Stimulated activated CD4-positive, alpha-beta T cell treated with anti-CD3 and anti-CD28 coated beads, Interleukin-1b, Interleukin-23, amount 100 ng/mL, for 4 hours (primary cell): ENCODE measurements at places on chromosomes 3 and 15.

GRCh38 chr15:23648920-23649515 lies 1.4 kb upstream of the MAGEL2 start:
- DNase-seq: peak; percentile 6

DNA sequence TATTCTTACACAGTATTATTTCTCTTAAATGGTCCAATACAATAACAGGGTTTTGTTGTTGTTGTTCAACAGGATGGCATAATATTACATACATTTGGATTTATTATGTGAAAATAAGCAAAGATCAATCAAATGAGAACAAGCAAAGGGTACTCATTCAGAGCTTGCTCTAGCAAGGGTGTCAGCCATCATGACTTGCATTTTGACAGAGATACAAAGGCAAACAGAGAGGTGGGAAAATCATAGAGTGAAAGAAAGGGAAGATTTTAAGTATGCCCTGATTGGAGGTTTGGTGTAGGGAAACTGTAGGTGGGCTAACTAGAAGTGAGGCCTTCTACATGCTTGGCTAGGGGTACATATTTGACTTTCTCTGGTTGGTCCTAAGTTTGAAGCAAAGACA lies 109.1 kb upstream of the BCHE start:
- no peak for DNase-seq

DNA sequence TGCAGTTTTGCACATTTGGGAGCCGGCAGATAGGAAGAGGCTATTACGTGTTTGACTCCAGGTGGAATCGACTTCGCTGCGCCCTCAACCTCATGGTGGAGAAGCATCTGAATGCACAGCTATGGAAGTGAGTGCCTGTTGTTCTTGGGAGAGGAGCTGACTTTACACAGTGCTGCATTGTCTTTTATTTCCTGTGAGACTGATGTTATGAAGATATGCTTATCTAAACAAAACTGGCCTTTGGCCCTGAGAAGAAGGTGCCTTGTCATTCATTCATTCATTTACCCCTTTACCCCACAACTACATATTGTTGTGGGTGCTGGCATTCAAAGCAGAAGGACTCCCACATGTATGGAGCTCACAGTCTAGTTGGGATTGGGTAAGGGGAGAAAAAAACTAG lies 32.6 kb downstream of the PSMD6 start:
- DNase-seq: no peak

DNA sequence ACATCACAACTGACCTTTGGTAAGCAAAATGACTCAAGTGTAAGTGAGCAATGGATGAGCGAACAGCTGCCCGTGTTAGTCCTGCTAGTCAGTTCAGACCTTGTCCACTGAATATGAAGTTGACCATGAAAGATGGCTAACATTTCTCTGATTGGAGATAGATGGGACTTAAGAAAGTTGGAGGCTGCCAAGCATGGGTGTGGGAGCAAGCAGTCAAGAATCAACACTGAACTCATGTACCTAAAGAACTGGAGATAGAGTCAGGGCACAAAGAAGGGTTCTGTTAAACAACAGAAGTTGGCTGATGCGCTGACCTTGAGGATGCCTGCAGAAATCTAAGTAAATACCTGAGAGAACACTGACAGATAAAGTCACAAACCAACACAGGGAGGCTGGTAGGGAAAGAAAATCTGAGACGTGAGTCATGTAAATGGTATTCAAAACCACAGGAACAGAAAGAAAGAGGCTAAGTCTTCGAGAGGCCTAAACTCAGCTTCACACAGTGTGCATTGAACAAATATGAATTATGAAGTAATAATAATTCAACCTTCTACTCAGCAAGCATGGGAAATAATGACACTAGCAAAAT lies 30.7 kb upstream of the ANPEP start:
- DNase-seq: no peak

GRCh38 chr3:115423170-115423569 lies 200.1 kb upstream of the GAP43 start:
- no peak for DNase-seq

GRCh38 chr3:197050511-197050910 lies 20.9 kb upstream of the MELTF start:
- DNase-seq: no peak

DNA sequence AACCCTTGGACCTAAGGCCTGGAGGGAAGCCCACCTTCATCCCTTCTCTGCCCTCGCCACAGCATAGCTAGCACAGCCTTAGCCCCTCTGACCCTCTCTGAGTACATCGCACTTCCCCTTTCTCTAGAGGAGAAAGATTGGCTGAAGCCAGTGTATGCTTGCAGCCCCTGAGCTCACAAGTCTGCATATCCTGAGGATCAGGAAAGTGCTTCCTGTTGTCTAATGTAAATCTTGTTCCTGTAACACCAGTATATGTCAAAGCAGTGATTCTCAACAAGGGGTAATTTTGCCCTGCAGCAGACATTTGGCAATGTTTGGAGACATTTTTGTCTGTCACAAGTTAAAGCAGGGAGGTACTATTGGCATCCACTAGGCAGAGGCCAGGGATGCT lies 2.2 kb upstream of the PRKCD start:
- DNase-seq: no peak

- DNase-seq: no peak
These were observed 86.8 kb upstream of the NR2F2 start for GRCh38 chr15:96243701-96244100.

- DNase-seq: no peak
These were observed 23.5 kb downstream of the TMEM43 start for GRCh38 chr3:14148041-14148985.

DNA sequence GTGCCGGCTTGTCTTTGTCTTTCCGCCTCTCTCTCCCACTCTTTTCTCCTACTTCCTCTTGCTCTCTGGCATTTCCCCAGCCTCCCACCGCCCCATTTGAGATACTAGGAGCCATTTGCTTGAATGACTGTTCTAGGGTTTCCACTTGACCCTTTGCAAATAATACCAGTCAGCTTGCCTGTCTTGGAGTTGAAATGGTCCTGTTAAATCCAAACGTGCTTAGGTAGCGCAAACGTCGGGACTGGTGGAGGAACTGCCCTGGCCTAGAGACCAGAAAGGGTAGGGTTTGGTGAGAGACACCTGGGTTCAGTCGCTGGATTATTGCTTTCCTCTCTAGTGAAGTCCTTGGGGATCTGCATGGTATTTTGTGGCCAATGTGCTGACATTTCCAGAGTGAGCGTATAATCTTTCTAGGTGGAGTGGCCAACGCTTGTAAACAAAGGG lies 10.6 kb downstream of the ZIC1 start:
- no peak for DNase-seq

- DNase-seq: no peak
These were observed 52.4 kb upstream of the GYG1 start for GRCh38 chr3:148938936-148939335.

DNA sequence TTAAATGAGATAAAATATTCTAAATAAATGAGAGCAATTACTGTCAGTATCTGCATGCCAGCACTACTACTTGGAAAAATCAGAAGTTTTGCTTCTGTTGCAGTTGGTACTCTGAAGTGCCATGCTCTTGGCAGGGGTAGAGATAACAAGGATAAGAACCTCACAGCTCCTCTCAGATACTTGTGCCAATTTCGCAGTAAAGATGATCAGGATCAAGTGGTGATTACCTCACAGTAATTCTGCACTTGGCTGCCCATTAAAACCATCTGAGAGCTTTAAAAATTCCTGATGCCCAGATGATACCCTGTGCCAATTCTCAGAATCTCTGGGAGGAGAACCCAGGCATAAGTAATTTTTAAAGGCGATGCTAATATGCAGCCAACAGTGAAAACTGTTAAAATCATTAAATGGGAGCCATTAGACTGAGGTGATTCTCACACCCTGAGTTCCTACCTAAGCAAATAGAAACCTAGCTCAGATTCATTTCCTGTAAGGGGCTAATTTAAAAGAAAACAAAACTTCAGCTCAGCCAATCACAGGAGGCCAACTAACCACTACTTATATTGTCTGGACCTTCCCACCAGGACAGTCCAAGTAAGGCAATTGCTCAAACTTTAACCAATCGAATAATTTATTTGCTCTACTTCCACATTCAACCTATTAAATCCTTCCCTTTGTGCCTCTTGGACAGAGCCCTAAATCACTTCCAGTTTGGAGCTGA lies 171.2 kb downstream of the KCNMB2 start:
- no peak for DNase-seq

DNA sequence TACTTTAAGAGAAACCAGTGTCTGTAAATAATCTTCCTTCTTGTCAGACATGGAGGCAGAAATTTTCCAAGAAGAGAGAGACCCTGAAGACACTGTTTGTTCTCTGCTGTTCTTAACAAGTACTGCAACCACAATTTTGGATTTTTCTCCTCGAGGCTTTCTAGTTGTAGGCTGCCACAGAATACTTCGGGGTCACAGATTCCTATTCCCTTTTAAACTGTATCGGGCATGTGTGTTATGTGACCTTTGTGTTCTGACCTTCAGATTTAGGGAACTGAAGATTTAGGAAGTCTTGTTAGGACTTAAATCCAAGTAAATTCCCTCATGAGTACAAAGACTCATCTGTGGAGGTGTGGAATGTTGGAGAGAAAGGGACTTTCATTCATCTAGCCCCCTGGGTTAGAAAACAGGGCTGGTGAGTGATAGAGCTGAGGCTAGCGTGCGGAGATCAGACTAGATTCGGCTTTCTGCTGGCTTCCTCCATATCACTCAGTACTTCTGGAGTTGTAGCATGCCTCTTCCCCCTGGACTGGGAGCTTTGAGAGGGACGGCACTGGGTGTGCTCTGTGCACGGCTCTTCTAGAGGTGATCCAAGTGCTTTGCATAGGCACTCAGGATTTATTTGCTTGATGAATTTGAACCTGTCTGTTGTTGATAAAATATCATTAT lies 237.0 kb downstream of the LPP start:
- DNase-seq: no peak

- no peak for DNase-seq
These were observed 17.8 kb upstream of the ZNF774 start for GRCh38 chr15:90334304-90334731.
